Gastrocnemius medialis (tissue), 4 donors: ENCODE measurements at places on chromosomes 13 and 19. TPM values are rescaled to one million over a fixed set of nuclear protein-coding genes. Genes with fewer than 3 reads are reported as not detected.

DNA sequence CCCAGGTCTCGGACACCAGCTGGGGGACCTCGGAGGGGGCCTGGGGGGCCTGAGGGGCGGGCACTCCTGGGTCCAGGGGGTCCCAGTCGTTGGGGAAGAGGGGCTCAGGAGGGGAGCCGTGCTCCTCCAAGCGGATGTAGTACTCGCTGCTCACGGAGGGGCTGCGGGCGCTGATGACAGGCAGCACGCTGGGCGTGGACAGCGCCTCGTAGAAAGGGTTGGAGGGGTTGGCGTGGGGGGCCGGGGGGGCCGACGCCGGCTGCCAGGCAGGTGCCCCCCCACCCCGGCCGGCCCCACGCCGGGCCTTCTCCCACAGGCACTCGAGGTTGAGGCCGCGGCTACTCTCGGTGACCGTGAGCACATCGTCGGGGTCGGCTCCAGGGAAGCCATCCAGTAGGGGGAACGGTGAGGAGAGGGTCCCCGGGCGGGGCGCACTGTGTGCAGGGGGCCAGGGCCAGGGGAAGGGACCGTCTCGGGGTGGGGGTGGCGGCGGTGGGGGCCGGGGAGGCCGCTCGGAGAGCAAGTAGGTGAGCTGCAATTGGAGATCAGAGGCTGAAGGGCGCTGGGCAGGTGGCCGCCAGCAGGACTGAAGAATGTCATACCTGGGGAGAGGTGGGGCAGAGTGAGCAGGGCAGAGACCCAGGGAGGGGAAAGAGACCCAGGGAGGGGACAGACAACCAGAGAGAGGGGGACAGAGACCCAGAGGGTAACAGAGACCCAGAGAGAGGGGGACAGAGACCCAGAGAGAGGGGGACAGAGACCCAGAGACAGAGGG is 12.1 kb downstream of the LMTK3 start:
- no peak for DNase-seq

DNA sequence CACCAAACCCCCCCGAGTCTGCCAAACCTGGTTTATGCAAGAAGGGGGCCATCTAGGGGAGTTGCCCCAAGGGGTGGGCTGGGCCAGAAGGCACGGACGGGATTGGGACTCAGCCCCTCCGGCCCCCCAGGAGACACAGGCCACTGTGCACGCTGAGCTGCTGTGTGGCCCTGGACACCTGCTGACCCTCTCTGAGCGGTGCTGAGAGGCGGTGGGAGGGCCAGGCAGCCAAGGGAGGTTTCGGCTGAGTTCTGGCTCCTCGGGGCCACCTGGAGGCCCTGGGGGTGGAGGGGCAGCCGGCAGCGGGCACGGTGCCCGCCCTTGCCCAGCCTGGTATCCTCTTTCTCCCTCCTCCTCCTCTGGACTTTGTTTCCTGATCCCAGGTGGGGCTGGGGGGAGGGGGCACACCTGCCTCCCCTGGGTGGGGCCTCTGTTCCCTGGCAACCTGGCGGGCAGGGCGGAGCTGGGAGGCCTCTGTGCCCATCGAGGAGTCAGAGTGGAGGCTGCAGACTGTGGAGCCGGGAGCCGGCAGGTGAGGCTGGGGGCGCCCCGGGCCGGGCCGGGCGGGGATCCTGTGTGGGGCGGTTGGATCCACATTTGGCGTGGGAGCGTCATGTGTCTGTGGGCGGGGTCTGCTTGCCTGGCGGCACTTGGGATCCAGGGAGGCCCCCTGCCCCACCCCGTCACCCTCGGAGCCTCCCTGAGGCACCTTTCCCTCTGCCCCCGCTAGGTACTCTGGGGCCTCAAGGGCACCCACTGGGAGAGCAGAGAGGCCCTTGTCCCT is at the start of gene MISP:
Gene MISP, plus strand, starts transcription at position 473 of the 784 bp plus-strand sequence. CDS start 5,835 bp downstream, outside the sequence.
- DNase-seq, result no peak

- DNase-seq, result no peak
Observed at GRCh38 chr13:43088093-43088511, 64.7 kb downstream of the DNAJC15 start.

DNA sequence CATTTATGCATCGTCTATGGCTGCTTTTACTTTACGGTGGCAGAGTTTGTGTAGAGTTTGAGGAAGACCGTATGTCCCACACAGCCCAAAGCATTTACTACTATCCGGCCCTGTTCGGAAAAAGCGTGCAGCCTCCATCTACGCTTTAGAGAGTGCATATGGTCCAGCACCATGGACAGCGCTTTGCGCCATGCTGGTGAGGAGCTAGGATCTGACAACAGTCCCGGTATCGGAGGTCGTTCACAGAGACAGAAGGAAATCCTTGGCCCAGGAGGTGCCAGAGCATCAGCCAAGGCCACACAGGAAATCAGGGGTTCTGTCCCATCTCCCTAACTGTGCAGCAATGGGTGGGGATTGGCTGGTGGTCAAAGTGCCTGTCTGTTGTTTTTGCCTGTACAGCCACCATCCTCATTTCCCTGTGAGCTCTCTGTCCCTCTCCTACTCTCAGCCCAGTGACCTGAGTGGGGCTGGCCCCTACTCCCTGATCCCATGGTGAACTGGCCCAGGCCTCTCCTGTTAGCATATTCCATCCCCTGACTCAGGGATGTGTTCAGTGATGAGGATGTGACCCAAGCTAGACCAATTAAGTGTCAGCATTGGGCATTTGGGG is 16.2 kb upstream of the PRODH2 start:
- no peak for DNase-seq

DNA sequence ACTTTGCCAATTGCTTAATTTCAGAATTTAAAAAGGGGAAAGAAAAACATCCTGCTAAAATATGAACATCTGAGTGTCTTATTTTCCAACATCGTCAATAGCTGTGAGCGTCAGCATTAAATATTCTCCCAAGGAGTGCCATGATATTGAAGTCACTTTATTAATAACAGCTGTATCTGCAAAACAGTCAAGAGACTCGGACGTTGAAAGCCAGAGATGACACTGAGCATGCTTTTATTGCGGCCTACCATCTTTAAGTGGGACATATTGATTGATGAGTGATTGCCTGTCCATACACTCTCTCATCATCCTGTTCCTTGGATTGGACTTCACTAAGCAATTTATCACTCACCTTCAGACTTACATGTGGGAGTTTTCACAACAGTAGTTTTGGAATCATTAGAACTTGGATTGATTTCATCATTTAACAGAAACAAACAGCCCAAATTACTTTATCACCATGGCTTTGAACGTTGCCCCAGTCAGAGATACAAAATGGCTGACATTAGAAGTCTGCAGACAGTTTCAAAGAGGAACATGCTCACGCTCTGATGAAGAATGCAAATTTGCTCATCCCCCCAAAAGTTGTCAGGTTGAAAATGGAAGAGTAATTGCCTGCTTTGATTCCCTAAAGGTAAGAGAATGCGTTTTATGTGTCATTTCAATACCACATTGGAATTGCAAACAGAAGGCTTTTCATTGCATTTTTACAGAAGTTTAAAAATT is 53.8 kb downstream of the MBNL2 start:
- DNase-seq, result no peak

GRCh38 chr19:17210296-17210695 is 4.9 kb upstream of the USE1 start:
- no peak for DNase-seq

GRCh38 chr19:37719111-37719926 is at the start of gene ZNF607:
TSS of gene ZNF607 (minus strand) at chr19:37719761. CDS start at chr19:37711618, 8,143 bp downstream.
- peak; percentile 64 for DNase-seq

DNA sequence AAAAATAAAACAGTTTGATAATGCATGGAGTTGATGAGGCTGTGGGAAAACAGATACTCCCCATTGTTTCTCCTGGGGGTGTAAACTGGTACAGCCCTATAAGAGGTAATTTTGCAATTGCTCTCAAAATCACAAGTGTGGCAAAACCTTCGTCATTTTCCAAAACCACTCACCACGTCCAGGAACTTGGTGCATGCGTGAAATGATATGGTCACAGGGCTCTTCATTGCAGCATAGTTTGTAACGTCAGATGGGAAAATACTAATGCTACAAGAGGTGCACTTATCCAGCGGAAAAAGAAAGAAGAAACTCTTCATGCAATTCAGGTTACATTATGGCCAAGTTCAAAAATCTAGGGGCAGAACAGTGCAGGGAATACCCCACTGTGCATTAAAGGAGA is 11.9 kb upstream of the PLAUR start:
- DNase-seq, result no peak

DNA sequence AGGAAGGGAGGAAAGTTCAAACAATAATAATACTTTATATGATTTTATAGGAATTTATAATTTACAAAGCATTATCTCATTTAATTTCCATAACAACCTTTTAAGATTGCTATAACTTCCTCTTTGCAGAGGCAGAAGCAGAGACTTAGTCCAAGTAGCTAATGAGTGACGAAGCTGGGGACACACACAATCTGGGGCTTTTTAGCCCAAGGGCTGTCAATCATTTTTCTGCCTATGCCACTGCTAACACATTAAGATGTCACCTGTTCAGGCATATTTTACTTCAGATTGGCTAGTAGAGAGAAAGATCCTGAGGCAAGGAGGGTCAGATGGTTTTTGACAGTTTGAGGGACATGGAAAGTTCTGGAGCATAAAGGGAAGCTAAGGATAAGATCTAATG is 12.6 kb downstream of the SCEL start:
- no peak for DNase-seq

Gene BRME1
- 0.19 TPM for total RNA-seq

Gene ATP8A2
- not detected for total RNA-seq

GRCh38 chr13:94568443-94568842 is 27.5 kb downstream of the TGDS start:
- DNase-seq, result no peak

- no peak for DNase-seq
Observed at GRCh38 chr13:21813110-21813509, 142.2 kb downstream of the FGF9 start.

DNA sequence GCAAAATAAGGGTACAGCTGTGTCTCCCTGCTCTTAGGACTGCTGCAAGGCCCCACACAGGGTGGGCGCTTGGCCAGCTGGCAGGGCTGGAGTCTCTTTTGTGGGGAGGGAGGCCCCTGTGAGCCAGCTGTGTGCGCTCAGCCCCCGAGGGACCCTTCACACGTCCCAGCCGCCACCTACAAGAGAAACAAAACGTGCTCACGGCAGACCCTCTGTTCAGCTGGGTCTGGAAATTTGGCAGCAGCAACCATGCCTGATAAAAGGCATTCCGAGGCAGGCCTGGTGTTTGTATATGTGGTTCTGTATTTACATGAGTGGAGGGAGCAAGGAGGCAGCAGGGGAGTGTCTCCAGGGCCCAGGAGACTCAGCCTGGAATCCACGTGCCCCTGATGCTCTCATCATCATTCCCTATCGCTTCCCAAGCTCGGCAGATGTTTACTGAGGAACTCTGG is 49.7 kb downstream of the CRTC1 start:
- DNase-seq, result no peak

Gene CGB1
- not detected for total RNA-seq

DNA sequence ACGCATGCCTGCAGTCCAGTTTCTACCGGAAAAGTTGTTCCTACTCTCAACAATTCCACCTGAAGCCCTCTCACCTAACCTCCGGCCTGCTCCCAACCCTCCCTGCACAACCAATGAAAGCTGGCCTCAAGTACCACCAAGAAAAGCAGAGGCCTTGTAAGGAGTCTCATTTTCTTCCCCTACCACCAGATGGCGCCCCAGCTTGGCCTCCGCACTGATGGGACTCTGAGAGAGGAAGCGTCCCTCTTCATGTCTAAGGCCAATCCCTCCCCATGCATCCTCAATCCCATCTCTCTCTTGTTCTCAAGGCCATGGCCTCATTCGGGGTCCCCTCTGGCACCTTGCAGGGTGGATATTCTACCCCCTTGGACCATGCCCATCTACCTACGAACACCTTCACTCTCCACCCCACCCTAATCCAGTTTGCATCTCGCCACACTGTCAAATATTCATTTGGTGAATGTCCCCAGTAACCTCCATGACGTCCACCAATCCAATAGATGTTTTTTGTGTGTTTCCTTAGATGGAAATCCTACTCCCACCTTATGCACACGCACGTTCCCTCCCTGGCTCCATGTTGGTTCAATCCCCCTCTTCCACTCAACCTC is 412.8 kb downstream of the ZNF536 start:
- DNase-seq, result peak; percentile 14

DNA sequence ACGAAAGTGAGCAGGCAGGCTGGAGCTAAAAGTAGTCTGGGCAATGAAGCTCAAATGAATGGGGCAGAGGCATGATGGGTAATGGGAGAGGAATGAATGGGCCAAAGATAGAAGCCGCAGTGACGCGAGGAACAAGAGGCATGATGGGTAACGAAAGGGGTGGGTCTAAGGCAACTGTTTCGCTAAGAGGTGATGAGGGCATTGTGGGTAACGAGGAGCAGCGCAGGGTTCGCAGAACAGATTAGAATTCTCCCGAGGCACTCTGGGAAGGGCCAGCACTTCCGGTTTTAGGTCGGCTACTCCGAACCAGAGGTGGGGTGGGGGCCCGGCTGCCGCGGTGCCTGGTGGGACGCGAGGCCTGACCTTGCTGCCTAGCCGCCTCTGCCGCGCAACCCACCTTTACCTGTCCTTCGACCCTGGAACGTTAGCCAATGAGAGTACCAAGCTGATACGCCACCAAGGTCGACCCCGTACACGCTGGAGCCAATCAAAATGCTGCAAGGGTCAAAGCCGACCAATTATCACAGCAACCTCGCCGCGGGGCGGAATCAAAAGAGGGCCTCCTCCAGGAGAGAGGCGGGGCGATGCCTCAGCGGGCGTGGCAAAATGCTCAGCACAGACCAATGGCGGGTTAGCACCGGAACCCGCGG is 563 bp upstream of the TOMM40 start:
- DNase-seq, result peak; percentile 100

DNA sequence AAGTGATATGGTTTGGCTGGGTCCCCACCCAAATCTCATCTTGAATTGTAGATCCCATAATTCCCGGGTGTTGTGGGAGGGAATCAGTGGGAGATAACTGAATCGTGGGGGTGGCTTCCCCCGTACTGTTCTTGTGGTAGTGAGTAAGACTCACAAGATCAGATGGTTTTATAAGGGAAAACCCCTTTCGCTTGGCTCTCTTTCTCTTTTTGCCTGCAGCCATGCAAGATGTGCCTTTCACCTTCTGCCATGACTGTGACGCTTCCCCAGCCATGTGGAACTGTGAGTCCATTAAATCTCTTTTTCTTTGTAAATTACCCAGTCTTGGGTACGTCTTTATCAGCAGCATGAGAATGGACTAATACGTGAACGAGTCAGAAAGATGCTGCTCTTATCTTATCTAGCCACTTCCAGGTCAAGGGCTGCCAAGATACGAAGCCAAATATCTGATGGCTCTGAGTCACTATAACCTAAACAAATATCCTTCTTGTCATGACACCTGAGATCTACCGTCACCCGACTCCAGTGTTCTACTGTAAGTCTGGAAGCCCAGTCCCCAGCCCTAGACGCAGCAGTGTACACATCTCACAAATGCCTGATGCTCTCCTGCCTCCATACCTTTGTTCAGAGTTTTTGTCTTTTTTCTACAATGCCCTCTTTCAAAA is 45.9 kb downstream of the SLC15A1 start:
- DNase-seq, result no peak

Gene PSG3
- not detected for total RNA-seq
